ENCODE measurements at places on chromosomes 13 and 19. TPM values are rescaled to one million over a fixed set of nuclear protein-coding genes. Genes with fewer than 3 reads are reported as not detected.

The RGS9BP gene
- 0.19 TPM for total RNA-seq

The PSG1 gene
- 0.52 TPM for total RNA-seq

The CYP4F11 gene
- total RNA-seq = not detected

The IGFL1 gene
- not detected for total RNA-seq

The SELENOV gene
- total RNA-seq = not detected

The ARHGEF7 gene
- 64.7 TPM for total RNA-seq

The RDH8 gene
- total RNA-seq = not detected

The IL4I1 gene
- 0.27 TPM for total RNA-seq

DNA sequence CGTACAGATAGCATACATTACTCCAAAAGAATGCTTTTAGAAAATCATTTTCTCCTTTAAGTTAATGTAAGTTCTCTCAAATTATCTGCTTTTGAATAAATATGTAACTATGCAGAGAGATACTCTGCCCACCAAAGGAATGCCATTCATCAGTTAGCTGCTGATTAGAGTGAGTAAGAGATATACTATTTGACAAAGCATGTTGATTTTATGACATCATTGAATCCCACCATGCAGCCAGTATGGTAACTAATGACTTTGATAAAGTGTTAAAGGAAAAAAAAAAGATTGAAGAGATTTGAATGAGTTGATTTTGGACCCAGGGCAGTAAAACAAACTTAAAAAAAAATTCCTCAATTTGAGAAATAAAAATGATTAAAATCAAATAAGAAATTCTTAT lies 521.5 kb downstream of the SLITRK6 start:
- DNase-seq = peak; percentile 80

DNA sequence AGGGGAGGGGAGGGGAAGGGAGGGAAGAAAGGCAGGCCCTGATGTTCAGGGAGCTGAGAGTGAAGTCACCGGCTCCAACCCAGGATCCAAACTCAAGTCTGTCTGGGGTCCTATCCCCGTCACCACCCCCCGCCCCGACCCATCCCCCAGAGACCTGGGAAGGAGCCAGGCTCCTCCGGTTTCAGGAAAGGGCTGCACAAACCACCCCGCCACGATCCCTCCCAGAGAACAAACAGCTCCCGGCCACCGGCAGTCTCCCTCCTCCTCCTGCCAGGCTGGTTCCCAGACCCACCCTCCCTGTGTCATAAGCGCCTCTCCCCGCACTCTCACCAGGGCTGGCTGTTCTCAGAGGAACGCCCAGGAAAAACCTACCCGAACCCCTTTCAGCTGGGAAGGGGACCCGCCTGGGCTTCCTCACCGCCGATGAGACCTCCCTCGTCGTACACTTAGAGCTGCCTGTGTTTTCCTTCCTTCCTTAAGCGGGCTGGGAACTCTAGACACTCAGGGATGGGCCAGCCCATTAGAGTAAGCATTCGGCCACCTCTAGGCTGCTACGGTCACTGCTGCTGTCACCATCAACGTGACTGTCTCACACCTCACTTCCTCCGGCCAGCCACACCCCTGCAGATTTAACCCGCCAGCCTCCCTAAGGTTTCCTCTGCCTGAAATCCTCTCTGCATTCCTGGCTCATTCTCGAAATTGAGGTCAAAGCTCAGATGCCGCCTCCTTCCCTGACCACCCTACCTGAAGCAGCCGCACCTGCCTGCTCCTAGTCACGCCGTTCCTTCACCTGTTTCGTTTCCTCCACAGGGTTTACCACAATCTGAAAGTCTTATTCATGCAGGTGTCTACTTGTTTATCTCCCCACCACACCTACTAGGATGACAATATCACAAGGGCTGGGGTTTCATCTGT lies 6.3 kb upstream of the RDH13 start:
- DNase-seq = no peak

DNA sequence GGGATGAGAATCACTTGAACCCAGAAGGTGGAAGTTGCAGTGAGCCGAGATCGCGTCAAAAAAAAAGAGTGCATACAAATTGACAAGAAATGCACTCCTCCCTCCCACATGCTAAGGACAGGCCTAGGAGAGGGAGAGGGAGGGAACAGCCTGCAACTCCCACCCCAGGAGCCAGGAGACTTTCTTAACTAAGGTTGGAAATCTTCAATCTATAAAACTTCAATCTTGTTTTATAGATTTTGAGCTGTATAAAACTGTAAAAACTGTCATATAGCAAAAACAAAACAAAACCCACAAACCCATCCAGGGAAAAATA lies 1.3 kb upstream of the SYCN start:
- DNase-seq = no peak

- DNase-seq = no peak
Measured at GRCh38 chr13:103140001-103140671, 73.9 kb upstream of the SLC10A2 start.

DNA sequence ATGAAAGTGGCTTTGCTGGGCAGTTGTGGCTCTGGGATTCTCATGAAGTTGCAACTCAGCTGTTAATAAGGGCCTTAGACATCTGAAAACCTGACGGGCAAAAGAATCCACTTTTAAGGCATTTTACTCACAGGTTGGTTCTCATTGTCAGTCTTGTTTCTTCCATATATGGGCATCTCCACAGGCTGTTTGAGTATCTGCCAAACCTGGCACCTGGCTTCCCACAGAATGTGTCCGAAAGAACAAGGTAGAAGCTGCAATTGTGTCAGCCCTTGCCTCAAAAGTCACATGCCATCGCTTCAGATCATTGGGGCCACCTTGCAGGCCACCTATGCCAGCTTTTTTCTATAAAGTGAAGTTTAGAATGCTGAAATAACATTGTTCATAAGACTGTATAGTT lies 102.4 kb downstream of the KCTD12 start:
- no peak for DNase-seq

- DNase-seq = no peak
Measured at GRCh38 chr13:99522298-99522697, 21.0 kb downstream of the TM9SF2 start.

DNA sequence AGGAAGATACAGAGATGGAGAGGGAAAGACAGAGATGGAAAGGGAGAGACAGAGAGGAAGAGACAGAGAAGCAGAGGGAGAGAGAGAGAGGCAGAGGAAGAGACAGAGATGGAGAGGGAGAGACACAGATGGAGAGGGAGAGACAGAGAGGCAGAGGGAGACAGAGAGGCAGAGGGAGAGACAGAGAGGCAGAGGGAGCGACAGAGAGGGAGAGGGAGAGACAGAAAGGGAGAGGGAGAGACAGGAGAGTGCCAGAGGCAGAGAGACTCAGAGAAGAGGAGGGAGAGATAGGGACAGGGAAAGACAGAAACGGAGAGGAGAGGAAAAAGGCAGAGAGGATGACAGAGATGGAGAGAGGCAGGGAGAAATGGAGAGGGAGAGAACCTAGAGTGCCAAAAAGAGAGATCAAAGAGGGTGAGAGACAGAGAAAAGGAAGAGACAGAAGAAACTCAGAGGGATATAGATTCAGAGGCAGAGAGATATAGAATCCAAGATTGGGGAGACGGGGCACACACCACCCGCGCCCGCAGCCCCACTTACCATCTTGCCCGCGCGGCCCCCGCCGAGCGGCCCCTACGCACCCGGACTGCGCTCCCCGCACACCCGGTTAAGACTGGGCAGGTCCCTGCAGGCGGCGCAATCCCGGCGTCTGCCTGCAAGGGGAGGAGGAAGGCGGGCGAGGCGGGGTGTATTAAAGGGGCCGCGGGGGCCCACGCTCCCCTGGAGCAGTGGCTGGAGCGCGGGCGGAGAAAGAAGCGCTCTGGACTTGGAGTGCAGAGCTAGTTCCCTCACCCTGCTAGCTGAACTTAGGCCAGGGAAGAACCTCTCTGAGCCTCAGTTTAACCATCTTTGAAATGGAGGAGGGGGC lies 10.7 kb downstream of the TM6SF2 start:
- DNase-seq = no peak

DNA sequence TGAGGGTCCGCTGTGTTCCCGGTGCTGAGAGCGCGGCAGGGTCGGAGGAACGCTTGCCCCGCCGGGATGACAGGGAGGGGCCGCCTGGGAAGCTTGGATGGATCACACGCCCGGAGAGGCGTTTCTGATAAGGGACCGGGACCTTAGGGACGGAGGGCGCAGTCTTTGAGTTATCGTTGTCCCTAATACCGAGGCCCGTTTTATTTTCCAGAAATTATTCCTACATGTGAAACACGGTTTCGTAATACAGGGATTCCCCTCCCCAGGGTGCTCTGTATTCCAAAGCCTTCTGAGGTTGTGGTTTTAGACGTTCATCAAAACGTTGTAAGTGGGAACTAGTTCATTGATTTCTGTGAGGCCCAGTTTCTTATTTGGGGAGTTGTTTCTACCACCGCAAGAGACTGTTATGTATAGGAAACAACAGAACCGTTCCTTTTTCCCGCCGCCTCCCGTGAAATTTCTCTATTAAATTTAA lies 752 bp downstream of the PDCD5 start:
- DNase-seq = peak; percentile 47

DNA sequence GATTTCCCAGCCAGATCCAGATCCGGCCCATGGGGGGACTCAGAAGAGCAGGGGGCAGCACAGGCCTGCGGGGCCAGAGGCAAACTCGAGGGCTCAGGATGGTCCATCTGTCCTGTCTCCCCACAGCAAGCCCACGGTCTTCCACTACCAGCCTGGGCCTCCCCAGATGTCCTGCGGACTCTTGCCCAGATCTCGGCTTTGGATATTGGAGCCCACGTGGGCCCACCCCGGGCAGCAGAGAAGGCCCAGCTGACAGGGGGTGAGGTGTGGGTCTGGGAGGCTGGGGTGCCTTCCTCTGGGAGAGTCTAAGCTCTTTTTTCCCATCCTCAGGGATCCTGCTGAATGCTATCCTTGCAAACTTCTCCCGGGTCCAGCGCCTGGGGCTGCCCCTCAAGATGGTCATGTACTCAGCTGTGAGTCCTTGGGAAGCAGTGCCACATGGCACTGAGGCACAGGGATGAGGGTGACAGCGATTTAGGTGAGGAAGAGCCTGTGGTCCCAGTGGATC lies 3.4 kb downstream of the ACP4 start:
- DNase-seq = no peak

DNA sequence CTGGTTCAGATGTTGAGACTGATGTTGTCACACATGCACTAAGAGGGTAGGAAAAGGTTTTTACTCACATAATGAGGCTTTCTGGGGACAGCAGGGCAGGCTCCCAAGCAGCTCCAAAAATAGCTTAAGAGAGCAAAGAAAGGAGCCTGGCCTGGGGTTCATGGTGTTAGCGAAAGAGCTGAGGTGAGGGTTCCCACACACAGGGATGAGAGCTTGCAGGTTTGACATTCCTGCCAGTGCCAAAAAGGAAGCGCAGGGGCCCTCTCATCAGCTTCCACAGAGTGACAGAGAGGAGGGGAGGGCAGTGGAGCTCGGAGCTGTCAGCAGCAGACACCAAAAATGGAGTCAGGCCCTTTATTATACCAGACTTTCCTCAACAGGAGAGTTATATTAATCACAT lies 65.5 kb upstream of the FAM216B start:
- no peak for DNase-seq

DNA sequence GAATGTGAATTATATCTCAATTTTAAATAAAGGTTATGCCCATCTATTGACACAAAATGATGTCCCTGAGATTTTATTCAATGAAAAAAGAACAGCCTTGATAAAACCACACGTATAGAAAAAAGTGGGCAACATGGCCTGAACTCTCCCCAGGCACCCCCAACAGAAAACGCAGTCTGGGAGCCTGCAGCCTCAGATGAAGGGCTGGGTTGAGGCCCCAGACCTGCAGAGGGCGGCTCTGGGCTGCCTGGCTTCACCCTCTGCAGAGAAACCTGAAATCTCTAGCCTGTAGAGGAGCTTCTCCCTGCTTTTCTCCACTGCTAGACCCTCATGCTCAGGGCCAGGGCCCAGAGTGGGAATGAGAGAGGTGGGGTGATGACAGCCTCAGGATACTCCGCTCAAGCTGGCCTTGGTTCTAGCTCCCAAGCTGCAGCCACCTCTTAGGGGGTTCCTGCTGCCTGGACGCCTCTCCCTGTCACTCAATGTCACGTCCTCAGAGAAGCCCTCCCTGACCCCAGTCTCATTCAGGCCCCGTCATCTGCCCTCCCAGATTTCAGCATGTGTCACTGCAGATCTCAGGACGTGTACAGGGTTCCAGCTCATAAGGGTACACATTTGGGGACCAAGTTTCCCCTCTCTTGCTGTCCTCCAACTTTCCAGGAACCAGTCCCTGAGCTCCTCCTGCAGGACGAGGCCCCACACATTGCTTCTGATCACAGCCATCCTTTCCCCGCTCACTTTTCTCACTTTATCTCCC lies 1.8 kb downstream of the MBD3 start:
- no peak for DNase-seq

GRCh38 chr19:5047251-5047935 lies 78.5 kb downstream of the KDM4B start:
- no peak for DNase-seq

DNA sequence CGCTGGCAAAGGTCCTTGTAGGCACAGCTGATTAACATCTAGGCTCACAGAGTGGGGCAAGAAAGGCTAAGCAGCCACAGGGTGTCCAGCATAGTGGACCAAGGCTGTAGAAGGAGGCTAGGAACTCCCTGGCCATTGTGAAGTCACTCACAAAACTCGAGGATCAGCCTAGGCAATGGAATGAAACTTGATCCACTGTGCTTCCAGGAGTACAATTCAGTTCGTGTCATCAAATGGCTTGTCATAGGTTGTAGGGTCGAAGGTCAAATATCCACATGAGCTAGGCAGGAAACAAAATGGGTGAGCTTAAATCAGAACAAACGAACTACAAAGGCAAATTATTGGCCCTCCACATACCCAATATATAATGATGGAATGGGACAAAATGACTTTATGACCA lies 4.4 kb upstream of the FAM187B start:
- DNase-seq = no peak

- DNase-seq = peak; percentile 8
Measured at GRCh38 chr13:99572921-99573320, 71.6 kb downstream of the TM9SF2 start.

DNA sequence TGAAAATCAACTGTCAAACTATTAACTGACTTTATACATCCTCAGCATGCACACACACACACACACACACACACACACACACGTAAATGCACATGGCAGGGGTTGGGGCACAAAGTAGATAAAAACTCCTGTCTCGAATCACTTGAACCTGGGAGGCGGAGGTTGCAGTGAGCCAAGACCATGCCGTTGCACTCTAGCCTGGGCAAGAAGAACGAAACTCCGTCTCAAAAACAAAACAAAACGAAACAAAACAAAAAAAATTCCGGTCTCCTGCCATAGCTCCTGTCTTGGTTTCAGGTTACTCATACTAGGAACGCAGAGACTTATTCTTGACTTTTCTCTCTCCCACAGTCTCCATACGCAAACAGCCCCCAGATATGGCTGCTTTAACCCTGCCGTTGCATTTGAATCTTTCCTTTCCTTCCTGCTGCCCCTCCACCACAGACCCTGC lies 148.9 kb downstream of the SHISA2 start:
- no peak for DNase-seq

DNA sequence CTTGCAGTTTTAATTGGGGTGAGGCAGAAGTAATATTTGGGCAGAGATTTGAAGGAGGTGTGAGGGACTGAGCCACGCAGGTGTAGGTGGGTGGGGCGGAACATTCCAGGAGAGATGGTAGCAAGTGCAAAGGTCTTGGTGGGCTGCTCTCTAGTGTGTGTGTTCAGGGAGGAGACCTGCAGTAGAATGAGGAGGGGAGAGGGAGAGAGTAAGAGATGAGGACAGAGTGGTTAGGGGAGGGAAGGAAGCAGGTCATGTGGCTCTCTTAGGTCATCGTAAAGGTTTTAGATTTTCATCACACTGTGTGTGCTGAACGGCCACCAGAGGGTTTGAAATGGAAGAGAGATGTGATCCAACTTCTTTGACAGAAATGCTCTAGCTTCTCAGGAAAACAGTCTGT lies 33.5 kb downstream of the WASF3 start:
- DNase-seq = no peak

GRCh38 chr13:79772811-79773210 lies 291.9 kb downstream of the NDFIP2 start:
- DNase-seq = no peak

Measured in astrocyte (in vitro differentiated cells and primary cell).